NCI-H1092 treated with DMSO at 0.1 percent for 48 hours (cell line): ENCODE measurements at places on chromosomes 3 and 15.

GRCh38 chr15:73023071-73023470 is 29.2 kb upstream of the NEO1 start:
- DNase-seq: no peak

DNA sequence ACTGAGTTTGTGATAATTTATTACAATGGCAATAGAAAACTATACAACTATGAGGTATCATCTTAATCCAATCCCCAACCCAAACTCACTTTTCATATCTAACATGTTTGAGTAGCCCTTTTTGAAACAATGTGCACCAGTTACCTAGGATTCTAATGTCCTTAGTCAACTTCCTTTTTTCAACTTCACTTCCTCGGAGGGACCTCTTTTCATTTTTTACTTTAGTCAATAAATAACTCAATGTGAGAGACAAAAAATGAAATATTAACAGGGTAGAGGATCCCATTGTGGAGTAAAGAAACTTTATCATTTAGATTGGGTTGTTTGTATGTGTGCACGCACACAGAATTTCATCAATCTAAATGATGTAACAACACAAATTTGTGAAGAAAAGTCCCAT is 193.6 kb upstream of the LRRC3B start:
- DNase-seq: no peak

DNA sequence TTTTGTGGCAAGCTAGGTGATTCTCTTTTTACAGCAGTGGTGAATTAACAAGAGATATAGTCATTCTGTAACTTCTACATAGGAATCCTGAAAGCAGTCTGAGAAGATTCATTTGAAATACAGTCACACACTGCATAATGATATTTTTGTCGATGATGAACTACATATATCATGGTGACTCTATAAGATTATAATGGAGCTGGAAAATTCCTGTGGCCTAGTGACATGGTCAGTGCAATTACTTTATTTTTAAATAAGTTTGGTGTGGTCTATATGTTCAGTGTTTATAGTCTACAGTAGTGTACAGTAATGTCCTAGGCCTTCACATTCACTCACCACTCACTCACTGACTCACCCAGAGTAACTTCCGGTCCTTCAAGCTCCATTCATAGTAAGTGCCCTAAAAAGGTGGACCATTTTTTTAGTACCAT is 511.4 kb upstream of the MCTP2 start:
- DNase-seq: no peak

- DNase-seq: no peak
These were observed 31.7 kb downstream of the ADPGK start for GRCh38 chr15:72751751-72752455.
